Activated CD8-positive, alpha-beta memory T cell treated with anti-CD3 and anti-CD28 coated beads, Interleukin-2, amount 10 ng/mL, durations not matched to agents 7 days and 5 days (primary cell): ENCODE measurements at places on chromosomes 16 and 17.

DNA sequence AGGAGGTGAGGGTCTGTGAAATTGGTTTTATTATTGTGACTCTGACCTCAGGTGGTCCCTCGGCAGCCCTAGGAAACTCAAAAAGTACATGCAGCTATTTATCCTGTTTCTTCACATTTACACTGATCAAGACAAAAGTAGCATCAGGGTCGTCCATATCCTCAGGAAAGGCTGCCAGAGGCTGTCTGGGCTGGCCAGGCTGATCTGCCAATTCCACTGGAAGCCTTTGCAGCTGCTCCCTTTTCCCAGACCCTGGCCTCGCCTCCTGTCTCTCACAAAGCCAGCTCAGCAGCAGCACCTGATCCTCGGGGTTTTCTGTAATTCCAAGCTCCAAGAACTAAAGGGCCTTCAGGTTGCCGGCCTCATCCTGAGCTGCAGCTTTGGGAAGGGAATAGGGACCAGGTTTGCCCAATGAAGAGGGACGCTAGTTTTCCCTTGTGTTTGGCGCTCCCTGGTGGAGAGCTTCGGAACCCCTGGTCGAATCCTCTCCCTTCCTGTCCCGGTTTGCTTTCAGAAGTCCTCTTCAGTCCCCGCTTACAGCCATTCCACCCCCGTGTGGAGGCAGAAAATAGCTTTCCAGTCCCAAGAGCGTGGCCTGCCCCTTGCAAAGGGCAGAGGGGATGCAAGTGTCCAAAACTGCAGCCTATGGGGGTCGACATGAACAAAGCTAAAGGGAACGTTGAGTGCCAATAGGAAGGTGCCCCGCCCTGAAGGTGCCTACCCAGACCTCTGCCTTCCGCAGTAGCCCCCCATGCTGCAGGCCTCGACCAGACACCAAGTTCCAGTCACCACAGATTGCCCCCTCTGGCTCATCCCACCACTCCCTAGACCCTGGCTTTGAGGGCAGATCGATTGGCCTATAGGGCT lies 13.4 kb downstream of the MFSD6L start:
- peak; percentile 69 for DNase-seq

DNA sequence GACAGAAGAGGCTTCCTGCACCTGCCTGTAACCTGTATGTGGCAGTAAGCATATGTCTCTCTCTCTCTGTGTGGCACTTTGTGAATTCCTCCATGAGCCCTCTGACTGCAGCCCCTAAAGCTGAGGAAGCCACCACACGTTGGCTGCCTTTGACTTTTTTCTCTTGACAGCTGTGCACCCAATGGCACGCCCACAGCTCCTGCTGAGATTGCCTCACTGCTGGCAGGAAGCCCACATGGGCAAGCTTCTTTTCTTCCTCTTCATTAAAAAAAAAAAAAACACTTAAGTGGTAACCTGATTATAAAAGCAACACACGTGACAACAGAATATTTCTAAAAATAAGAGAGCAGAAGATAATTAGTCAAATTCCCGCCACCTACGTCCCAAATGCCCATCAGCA lies 34.0 kb upstream of the PIRT start:
- DNase-seq, result no peak

- DNase-seq, result no peak
Measured at GRCh38 chr17:10278218-10278617, 79.8 kb upstream of the GAS7 start.

- DNase-seq, result no peak
Measured at GRCh38 chr17:17966399-17966798, 5.8 kb downstream of the TOM1L2 start.

- DNase-seq, result no peak
Measured at GRCh38 chr16:14240964-14241363, 169.8 kb downstream of the MRTFB start.

DNA sequence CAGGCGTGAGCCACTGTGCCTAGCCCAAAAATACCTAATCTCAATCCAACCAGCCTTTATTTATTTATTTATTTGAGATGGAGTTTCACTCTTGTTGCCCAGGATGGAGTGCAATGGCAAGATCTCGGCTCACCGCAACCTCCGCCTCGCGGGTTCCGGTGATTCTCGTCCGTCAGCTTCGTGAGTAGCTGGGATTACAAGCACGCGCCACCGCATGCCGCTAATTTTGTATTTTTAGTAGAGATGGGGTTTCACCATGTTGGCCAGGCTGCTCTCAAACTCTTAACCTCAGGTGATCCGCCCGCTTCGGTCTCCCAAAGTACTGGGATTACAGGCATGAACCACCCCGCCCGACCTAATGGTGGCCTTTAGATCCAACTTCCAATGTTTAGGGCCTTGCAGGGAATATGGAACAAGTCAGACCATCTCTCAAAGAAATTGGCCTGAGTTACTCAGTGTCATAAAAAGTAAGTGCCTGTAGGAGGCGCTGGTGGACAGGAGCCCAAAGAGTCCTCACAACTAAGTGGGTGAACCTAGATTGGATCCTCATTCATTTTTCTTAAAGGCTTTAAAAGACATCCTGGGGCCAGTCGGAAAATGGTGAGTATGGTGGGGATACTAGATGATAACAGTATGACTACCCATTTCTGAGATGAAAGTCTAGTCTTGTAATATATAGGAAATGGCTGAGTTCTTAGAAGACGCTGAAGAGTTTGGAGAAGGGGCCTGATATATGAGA lies 4.6 kb downstream of the ZSCAN10 start:
- DNase-seq, result peak; percentile 73

GRCh38 chr16:1800701-1801100 lies 7.2 kb upstream of the IGFALS start:
- DNase-seq, result no peak

DNA sequence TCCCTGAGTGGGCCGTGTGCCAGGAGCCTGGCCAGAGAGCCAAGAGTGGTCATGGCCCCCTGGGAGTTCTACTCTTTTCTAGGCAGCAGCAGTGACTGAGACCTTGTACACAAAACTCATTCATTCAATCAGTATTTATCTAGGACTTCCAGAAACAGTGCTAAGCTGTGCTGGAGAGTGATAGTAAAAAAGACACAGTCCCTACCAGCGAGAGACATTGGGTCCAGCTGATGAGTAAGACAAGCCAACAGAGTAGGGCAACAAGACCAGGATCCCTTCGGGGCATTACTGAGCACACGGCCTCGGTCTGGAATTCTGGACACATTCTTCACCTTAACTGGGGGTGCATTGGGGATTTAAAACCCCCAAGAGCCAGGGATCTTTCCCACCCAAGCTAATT lies 20.2 kb downstream of the CBX4 start:
- no peak for DNase-seq

DNA sequence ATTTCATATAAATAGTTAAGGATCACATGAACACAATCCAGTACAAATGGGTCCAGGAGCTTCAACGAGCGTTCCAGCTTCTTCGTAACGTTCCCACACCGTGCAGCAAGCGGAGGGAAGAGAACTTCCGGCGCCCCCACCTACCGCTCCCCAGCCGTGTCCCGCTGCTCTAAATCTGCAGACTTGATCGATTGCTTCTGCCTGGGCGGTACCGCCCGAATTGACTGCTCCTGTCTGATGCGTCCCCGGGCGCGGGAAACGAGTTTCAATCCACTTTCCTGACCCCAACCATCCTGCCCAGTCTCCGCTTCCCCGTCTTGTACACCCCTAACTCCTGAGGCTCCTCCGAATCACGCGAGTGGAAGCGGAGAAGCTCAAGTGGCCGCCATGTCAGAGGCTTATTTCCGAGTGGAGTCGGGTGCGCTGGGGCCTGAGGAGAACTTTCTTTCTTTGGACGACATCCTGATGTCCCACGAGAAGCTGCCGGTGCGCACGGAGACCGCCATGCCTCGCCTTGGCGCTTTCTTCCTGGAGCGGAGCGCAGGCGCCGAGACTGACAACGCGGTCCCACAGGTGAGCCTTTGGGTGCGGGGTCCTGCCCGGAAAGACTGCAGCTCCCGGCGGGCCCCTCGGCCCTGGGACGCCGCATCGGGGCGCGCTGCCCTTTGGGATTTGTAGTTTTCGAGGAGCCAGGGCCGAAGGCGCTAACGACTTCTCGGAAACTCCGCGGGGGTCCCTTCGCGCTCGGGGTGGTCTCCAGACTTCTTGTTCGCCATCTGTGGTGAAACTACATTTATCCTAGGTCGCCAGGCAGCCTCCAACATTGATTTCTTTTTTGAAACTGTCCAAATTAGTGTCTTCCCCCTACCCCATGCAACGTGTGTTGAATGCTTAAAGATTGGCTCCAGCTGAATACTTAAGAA lies at the start of gene GINS3:
Gene GINS3, plus strand, starts transcription at position 257 of the 923 bp plus-strand sequence. Its CDS starts 131 bp downstream, at position 388.
- peak; percentile 92 for DNase-seq

DNA sequence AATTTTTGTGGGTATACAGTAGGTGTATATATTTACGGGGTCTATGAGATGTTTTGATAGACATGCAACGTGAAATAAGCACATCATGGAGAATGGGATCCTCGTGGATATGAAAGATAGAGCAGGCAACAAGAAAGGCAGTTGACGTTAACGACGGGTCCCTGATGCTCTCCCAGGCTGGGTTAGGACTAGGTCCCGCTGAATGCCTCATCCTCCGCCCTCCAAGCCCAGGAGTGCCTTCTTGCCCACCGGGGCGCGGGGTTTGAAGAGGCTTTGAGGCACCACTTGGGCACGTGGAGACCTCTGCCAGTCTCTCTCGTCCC lies 9.5 kb upstream of the ZFP90 start:
- no peak for DNase-seq

DNA sequence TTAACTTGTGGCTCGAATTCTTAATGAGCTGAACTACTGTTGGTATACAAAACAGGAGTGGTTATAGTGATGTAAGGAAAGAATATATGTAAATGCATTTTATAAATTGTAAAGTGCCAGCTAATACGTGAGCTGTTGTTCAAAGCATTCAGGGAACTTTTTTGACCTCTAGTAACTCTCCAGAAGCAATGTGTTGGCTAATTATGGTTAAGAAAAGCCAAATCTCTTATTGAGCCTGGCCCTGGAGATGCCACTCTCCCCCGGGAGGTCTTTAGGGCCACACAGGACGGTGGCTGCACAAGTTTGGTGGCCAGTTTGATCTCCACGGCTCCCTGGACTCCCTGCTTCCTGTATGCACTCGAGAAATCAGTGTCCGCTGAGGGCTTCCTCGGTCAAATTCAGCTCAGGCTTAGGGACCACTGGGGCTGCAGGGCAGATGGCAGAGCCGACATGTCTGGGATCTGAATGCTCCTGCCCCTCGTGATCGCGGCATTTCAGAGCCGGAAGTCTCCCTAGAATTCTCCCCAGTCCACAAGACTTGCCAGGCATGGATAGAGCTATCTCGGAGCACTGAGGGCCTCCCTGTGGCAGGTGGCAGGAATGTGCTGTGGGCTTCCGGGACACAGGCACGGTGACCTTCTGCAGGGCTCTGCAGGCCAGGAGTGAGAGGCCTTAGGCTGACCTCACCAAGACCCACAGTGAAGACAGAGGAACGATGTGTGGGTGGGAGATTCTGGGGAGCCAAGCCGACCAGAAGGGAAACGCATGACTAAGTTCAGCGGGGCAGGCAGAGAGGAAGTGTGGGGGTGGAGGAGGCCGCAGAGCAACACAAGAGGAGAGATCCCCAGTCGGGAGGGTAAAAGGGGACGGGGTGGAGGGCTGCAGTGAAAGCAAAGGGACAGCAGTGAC lies 18.6 kb upstream of the PITPNM3 start:
- DNase-seq, result peak; percentile 69

DNA sequence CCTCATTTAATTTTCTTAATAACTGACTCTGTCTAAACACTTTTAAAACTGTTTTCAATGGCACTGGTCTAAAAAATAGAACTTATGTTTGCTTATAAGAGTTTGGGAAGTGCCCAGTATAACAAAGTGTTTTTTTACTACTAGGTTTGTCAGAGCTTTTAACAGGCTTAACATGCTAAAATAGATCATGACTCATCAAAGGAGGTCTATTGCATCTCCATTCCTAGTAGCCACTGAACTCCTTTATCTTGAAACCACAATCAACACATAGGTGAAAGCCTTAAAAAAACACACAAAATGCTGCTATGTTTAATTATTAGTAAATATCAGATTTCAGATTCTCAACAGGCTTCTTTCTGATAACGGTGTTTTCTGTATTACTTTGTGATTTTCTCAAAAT lies 196.4 kb upstream of the KIF2B start:
- DNase-seq, result no peak

- no peak for DNase-seq
Measured at GRCh38 chr17:82490512-82491195, 28.9 kb upstream of the FOXK2 start.

GRCh38 chr16:16960785-16961184 lies 510.0 kb downstream of the XYLT1 start:
- DNase-seq, result no peak

- DNase-seq, result no peak
Measured at GRCh38 chr16:80477838-80478237, 63.0 kb upstream of the DYNLRB2 start.

- DNase-seq, result no peak
Measured at GRCh38 chr17:14228903-14229302, 7.8 kb downstream of the CDRT15 start.

GRCh38 chr17:42071810-42072209 lies 21.4 kb upstream of the C17orf113 start:
- DNase-seq, result no peak

DNA sequence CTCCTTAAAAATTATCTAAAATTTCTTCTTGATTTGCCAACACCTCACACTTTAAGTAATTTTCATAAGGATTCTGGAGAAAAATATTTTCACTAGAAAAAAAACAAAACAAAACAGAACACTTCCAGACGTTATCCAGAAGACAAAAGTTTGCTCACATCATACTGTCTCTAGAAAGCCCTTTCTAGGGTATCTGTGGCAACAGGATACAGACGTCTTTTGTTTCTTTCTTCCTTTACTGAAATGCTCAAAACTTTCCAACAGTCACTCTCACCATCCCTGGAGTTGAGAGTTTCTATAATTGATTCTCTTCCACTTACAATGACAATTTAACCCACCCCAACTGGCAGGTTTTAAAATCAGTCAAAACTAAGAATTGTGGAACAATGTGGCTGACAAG lies 2.6 kb downstream of the ZC3H7A start:
- DNase-seq, result no peak

DNA sequence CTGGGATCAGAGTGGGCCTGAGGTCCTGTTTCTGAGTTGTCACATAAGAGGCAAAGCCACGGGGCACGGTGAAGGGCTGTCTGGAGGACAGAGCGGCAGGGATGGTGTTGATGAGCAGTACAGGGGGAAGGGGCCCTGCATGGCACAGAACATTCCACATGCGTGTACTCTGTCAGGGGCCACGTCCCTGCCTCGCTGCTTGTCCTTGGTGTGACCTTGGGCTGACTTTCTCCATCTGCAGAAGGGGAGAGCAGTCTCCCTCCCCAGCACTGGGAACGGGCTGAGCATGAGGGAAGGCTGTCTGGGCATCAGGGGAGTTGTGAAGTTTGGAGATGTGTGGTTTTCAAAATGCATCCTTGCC lies 71.5 kb upstream of the GSE1 start:
- no peak for DNase-seq

DNA sequence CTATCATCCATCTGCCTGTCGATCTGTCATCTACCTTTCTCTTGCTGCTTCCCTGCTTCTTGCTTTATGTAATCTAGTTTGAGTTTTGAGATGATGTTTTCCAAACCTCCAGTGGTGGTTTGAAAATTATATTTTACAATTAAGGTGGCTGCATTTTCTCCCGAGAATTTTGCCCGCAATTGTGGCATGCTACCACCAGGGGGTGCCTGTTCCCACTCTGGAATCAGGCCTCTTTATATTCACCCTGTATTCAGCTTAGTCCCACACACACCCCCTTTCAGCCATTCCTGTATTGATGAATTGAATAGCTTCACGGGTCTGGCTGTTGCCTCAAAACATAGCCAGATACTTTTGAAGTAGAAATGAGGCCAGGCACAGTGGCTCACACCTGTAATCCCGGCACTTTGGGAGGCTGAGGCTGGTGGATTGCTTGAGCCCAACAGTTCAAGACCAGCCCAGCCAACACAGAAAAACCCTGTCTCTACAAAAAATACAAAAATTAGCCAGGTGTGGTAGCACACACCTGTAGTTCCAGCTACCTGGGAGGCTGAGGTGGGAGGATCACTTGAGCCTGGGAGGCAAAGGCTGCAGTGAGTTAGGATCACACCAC lies 3.2 kb downstream of the PRSS22 start:
- no peak for DNase-seq
